ENCODE measurements at places on chromosomes 12 and 14.

- no peak for DNase-seq
Observed at GRCh38 chr12:65189028-65189718, 19.8 kb downstream of the LEMD3 start.

DNA sequence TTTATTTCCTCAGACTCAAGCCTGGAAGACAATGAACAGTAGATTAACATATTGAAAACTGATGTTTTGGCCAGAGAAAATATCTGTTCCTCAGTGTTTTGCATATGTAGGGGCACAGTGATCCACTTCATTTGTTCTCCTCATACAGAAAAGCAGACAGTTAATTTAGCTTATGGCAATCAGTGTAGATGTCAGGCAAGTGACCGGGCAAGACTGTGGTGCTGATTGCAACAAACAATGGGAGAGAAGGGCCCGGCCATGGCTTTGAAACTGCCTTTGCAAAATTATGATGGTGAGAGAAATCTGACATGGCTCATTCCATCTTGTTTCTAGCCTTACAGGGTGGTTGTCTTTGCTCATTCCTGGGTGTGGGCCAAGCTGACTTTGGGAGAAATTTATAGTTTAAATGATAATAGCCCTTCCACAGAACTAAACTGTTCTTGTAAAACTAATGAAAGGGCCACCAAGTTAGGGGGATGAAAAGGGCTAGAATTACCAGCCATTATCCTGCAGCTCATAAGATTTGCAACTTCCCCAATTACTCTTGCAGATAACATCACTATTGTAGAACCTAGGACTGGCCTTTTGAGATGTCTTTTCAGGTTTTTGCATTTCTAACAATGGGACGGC, 220.3 kb downstream of the KTN1 start:
- no peak for DNase-seq

- no peak for DNase-seq
Observed at GRCh38 chr14:102927878-102928411, 5.5 kb downstream of the AMN start.

DNA sequence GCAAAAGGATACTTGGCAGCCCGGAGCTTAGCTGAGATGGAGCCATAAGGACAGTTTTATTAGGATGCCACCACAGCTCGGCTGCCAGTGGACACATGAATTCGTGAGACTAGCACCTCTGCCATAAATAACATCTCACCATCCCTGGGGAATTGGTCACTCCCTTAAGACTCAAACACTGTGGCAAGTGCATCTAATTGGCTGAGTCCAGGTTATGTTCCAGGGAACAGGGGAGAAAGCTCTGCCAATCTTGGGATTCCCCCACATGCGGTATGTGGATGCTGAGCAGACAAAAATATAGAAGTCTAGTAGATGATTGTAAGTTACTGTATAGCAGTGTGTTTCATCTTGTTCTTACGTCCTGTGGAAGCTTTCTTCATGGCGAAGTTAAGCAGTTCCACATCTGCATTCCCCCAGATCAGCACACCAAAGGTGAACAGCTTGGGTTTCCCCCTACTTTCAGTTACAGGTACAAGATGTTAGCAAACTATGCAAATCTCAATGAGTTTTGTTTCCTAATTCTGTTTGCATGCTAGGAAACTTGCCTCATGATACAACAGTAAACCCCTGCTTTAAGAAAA, 131.1 kb downstream of the ETV6 start:
- DNase-seq = no peak

GRCh38 chr12:52529846-52530245, 9.7 kb upstream of the KRT5 start:
- DNase-seq = no peak

- no peak for DNase-seq
Observed at GRCh38 chr14:91927800-91928199, 19.7 kb downstream of the FBLN5 start.

DNA sequence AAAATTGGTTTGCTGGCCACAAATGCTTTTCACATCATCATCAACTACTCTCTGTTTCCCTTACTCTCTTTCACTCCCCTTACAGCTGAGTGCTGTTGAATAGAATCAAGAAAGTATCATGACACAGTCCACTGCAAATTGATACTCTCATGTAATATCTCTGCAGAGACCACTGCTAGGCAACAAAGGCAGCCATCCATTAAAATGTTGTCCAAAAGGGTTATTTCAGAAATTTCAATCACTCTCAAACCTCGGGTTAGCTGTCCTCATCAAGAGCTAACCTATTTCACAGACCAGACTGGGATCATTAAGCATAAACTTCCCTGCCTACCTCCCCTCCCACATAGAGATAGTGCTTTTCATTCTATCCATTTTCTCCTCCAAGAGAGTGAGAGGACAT, 186.7 kb downstream of the PLCZ1 start:
- no peak for DNase-seq

DNA sequence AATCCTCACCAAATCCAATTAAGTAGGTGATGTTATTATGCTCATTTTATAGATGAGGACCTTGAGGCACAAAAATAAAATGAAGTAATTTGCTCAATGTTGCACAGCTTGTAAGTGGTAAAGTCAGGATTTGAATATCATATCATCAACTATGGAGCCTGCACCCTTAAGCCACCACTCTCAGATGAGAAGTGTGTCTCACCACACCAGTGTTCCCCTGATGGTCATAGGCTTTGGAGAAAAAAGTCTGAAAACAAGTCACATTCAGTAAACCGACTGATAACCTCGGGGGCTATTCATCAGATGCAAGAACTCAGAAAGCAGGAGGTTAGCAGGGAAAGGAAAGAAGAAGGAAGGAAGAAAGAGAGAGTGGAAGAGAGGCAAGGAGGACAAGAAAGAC, 2.8 kb downstream of the TSHR start:
- no peak for DNase-seq

DNA sequence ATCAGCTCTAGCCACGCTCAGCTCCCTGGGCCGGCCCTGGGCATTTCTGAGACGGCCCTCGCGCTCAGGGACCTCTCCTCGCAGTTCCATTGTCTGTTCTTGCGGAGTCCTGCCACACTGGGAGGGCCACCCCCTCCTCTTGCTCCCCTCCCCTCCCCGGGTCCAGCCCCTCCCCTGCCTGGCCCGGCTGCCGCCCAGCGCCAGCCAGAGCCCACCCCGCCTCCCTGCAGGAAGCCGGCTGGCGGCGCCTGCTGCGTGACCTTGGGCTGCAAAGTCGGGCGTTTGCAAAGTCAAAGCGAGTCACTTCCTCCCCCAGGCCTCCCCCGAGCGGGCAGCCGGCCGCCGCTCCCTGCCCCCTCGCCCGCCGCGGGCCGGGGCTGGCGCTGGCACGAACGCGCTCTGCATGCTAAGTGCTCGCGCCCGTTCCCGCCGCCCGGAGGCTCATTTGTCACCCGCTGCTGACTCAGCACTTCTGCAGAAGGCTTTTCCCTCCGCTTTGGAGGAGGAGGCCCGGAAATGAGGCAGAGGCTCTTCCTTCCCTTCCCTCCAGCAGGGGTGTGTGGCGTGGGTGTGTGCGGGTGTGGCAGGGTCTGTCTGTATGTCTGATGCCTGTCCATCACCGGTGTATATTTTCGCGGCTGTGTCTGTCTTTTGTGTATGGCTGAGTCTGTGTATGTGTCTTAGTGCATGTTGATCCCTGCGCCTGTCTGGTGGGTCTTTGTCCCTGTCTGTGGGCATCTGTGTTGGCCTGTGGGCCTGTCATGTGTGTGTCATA, 72.0 kb downstream of the IRF2BPL start:
- peak; percentile 95 for DNase-seq

- peak; percentile 70 for DNase-seq
Observed at GRCh38 chr14:30193845-30194501, 266.3 kb upstream of the PRKD1 start.

- DNase-seq = no peak
Observed at GRCh38 chr12:8089716-8090115, 7.6 kb downstream of the NECAP1 start.

GRCh38 chr12:57822392-57823130, 4.0 kb upstream of the AVIL start:
- DNase-seq = no peak

DNA sequence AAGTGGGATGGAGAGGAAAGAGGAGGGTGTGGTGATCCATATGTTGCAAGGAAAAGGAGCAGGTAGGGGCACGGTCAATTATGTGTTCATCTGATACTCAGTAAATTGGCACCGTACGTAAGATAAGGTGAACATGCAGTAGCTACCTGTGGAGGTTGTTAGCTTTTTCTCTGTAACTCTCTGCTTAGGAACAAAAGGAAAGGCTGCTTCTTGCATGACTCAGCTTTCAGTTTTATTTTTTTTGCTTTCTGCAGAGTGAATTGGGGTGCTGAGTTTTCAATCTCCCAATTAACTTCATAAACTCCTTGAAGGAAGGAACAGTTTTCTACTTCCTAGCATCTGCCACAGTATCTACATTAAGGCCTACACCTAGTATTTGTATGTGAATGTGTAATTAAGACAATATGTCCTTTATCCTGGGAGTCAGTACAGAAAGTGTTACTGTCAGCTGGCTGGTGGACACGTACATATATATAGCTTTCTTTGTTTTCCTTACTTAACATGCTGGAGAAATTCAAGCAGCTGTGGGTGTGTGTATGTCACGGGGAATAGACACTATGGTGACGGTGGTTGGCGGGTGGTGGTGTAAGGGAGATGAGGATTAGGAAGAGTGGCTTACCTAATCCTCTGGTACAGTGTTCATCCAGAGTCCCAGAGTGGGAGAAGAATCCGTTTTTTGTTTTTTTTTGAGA, 40.1 kb upstream of the WNK1 start:
- no peak for DNase-seq

- no peak for DNase-seq
Observed at GRCh38 chr14:100271247-100271939, 32.4 kb downstream of the YY1 start.

DNA sequence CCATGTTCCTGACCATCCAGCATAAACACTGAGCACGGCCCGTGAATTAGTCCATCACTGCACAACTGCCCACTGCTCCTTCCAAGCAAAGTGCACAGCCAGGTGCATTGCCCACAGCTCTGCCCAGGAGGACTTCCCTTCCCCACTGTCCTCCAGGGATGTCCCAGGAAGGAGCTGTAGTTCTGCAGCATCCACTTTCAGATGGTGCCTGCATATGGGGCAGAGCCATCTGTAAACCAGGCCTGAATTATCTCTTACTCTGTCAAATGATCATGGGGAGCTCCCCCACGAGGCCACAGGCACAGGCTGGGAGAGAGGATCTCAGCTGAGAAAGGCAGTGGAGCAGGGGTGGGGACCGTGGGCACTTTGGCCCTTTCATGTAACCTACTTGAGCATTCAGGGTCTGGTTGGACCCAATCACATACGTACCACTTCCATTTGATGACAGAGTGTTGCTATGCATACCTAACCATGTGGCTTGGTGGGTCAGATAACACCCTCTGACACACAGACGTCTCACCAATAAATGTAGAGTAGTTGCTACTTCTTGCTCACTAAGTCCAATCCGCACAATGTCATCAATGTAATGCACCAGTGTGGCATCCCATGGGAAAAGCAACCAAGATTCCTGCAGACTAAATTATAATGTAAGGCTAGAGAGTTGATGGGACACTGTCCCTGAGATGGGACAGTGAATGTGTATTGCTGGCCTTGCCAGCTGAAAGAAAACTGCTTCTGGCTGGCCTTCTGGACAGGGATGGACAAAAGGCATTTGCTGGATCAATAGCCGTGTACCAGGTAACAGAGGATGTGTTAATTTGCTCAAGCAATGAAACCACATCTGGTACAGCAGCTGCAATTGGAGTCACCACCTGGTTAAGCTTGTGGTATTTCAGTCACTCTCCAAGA, 113.8 kb upstream of the C14orf180 start:
- DNase-seq = no peak

DNA sequence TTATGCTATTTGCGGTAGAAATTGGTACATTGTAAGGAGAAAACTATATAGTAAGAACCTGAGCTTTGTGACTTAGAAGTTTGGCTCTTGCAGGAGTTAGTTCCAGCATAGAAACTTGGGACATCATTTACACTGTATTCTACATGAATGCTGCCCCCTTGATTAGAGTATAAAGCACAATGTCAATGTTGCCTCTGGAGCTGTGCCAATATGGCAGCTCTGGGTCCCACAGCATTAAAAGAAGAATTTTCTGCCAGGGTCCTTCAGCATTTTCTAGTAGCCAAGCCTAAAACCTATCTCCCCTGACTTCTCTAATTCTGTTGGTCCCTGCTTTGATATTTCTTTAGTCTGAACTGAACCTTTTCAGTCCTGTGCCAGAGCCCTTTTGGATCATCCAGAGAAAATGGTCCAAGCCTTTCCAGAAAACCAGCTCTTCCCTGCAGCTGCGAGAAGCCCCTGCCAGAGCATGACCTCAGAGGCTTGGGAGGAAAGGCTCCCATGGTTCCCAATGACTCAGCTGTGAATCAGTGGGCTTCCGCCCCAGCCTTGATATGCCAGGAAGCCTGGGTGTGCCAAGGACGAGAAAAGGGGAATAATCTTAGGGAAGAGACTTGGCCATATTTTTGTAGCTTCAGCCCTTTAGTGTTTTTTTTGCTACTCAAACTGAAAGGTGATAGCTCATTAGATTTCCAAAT, 43.2 kb downstream of the PLEKHG7 start:
- DNase-seq = peak; percentile 94

DNA sequence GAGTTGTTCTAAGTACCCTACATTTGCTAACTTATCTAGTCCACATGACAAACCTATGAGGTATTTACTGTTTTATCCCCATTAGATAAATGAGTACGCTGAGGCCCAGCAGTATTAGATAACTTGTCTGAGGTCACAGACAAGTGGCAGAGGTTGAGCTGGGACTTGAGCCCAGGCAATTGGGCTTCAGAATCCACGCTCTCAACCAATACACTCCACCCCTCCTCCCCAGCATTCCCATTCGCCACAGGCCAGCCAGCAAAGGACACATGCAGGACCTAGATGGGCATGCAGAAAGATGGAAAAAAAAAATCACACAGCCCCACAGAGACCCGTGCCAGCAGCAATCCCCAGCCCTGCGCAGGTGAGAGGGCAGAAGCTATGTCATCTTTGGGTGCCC, 12.4 kb downstream of the HDAC7 start:
- peak; percentile 45 for DNase-seq

GRCh38 chr12:81295251-81295650, 217.4 kb downstream of the ACSS3 start:
- DNase-seq = no peak

GRCh38 chr12:47356129-47356700, 276.5 kb upstream of the AMIGO2 start:
- DNase-seq = no peak

GRCh38 chr12:4558171-4558570, 3.8 kb upstream of the DYRK4 start:
- no peak for DNase-seq

DNA sequence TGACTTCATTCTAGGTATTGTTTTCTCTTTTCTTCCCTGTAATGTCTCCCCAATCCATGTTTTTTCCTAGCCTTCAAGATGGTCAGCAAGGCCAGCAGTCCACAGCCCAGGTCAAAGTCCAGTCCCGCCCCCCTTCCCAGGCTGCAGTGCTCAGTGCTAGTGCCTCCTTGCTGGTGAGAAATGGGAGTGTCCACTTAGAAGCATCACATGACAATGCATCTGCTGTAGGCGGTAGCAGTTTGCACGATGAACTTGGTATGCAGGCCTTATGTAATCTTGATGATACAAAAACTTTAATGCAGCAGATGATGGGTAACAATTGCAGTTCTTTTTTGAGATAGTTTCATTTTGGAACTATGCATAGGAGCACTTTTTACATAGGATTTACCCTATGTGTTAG, 88.4 kb downstream of the PCNX1 start:
- DNase-seq = peak; percentile 37
